Adipocyte (in vitro differentiated cells): ENCODE measurements at places on chromosomes 1 and 21.

- no peak for DNase-seq
These were observed 28.3 kb upstream of the KIF26B start for GRCh38 chr1:245126530-245126929.

DNA sequence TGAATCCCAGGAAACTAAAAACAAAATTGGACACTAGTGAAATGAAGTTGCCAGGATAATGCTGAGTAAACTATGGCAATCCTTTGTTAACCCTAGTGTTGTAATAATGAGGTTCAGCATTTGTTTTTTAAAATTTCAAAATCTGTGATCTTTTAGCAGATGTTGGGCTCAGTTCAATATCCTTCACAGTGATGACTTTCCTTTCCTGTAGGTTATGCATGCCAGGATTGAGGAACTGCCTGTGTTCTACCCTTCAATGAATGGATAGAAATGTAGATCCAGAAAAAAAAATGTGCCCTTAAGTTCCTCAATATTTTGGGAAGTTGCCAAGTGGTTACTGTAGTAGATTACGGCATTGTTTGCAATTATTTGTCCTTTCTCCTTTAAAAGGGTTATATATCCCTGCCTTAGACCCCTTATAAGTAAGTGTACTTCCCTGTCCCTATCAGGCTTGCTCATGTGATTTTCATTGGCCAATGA is 35.5 kb upstream of the IRF2BP2 start:
- DNase-seq, result peak; percentile 27

GRCh38 chr1:25099343-25099951 is 132.9 kb downstream of the SYF2 start:
- no peak for DNase-seq

- peak; percentile 45 for DNase-seq
These were observed 1.9 kb upstream of the CSRP1 start for GRCh38 chr1:201508809-201509208.

DNA sequence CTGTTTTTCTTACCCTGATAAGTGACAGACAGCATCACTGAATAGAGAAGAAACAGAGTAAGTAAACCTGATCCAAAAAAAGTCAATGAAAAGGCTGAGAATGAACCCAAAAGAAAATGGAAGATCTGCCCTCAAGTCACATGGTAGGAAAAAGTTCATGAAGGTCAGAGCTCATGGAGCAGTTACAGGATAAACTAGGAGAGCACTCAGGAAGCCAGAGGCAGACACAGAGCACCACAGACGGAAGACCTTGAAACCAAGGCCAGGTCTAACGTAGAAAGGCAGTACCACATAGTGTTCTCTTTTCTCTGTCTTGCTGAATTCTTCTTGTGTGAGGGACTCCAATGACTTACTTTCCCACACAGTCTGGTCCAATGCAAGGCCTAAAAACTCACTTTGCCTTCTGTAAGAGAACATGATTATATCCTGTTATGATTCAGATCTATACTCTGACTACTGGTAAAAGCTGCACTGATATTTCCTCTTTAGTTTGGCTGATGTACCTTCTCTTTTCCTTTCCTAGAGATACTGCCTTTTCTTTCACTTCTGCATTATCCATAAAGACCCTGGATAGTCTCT is 40.8 kb downstream of the RTCA start:
- DNase-seq, result no peak

- no peak for DNase-seq
These were observed 90.1 kb downstream of the PLXNA2 start for GRCh38 chr1:208154040-208154439.

DNA sequence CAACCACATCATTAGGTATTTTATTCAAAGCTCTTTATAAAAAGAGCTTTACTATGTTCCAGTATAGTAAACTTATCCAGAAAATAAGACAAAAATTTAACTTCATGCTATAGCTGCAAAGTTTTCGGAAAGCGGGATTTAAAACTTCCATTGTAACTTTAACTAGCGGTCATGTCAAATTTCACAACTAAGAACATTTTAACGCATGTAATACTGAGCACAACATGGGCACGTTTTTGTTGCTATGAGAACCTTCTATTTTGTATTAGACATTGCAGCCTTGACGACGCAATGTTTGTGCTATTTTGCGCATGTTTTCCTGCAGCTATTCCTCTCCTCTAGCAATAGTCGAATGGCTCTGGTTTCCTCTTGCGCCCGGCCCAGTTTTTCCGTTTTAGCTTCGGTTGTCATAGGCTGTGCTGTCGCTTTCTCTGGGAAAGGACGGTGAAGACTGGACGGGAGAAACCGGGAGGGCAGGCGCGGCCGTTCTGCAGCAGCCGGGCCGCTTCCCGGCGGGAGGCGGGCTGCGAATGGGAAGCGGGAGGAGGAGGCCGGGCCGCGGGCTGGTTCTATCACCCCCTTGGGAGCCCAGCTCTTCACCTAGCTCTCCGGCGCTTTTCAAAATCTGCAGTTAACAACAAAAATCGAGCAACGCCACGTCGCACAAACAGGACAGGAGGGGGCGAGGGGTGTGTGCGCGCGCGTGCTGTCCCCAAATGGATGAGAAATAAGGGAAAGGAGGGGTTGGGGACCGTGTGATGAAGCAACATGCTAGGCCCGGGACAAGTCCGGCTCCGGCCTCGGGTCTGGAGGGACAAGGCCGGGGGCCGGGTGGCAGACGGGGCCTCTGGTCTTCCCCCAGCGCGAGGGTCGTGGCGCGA is 105.3 kb upstream of the HNRNPU start:
- DNase-seq, result peak; percentile 91

- DNase-seq, result no peak
These were observed 18.2 kb upstream of the CTSK start for GRCh38 chr1:150826299-150826698.
